ENCODE measurements at places on chromosomes 7 and 10. TPM values are rescaled to one million over a fixed set of nuclear protein-coding genes. Genes with fewer than 3 reads are reported as not detected.

ASB10 gene
- total RNA-seq: not detected

ADRA2A gene
- total RNA-seq: 7.7 TPM

DNA sequence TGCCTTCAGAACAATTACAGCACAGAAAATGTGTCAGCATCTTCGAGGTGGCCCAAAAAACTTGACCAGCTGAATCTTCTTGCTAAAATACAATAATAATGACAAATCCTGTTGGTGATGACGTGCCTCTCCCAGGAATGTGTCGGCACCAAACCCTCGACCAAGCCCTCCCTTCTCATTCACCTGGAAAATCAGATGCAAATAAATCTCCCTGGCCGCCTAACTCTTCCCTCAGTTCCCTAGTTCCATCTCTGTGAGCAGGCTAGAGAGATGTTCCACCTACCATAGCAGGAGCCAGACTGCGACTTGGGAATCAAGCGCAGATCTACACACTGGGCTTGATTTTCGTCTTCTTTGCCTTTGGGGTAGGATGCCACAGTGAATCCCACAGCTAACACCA lies 4.1 kb downstream of the PRSS1 start:
- DNase-seq: no peak

GRCh38 chr10:16381083-16381482 lies 55.7 kb upstream of the PTER start:
- no peak for DNase-seq

DNA sequence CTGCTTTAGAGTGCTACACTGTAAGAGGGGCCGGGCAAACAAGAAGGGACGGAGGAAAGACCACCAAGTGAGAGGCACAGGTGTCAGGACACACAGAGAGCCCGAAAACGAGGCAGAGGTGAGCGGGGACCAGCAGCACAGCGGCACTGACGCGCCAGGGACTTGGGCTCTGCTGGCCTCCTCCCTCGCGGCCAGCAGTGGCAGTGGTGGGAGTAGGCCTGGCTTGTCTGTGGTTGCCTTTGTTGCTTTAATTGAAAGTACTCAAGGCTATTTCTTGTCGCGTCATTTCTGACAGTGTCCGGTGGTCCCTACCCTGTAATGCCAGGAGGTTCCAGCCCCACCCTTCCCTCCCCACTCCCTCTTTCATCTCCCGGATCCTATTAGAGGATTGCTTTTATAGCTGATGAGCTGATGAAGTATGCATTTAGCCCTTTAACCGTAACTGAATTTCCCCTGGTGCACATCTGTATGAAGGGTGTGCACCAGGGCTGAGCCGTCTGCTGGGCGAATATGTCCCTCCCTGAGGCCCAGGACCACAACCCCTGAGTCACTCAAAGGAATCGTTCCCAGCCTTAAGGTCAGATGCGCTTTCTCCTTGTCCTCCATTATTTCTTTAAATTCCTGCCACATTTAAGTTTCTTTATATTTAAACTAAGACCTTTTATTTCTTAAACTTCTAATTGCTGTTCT lies 39.5 kb upstream of the FAM20C start:
- peak; percentile 72 for DNase-seq

RRP12 gene
- total RNA-seq: 16.7 TPM

DNA sequence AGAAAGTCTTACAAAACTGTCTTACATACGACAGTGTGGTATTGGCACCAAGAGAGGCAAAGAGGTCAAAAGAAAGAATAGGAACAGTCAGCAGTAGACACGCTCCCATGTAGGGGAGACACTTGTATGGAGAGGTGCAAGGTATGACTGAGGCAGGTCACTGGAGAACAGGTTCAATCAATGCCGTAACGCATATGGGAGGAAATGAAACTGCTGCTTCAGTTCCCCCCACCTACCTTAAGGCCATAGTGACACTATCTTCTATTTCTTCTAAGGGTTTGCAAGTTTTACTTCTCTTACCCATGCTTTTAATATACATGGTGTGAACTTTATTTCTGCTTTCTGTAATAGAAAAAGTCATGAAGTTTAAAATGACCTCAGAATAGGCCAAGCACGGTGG lies 5.5 kb upstream of the PITRM1 start:
- no peak for DNase-seq

DNA sequence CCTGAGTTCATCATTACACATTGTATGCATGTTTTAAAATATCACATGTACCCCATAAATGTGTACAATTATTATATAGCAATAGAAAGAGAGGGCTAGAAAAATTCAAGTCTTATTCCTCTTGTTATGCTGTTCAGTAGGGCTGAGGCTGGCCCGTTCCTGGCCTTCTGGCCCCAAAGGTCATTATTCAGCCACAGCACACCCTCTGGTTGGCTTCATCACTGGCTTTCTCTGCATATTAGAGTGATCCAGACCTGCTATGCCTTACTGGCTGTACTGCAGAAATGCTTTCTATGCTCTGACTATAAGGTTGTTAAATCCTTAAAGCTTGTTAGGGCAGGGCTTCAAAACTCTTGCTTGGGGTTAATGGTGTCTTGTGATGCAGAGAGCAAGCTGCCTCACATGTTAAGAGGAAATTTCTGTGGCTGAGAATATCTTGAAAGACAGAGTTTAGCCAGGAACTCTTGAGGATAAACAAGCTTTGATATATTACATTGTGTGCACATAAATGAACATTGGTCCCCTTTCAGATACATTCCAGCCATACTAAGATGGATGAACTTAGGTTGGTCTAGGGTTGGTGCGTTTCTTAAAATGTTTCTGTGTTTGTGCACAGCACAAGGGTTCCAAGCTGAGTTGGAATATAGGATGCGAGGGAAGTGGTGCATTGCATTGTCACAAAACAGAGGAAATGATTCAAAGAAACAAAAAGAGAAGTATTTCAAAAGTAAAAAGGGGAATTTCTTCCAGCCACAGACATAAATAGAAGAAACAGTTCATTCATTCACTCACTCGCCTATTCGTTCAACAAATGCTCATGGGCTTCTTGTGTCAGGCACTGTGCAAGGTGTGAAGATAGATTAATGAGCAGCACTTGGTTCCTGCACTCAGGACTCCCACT lies 61.6 kb upstream of the WDR11 start:
- DNase-seq: no peak

LLCFC1 gene
- not detected for total RNA-seq

DNA sequence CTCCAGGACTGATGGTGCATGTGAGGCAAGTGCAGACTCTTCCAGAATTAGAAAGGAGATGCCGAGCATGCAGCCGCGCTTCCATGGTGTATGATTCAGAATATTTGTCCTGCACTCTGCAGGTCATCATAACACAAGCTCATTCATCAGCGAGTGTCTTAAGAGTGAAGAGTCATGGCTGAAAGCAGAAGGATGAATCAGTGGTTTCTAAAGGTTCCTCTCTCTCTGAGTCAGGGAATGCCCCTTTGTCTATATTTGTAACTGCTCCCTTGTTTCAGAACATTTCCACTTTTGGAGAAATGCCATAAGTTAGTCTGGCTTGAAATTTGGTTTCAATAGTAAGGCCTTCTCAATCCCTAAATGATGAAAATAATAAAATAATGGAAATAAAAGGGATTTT lies 52.3 kb downstream of the HECW1 start:
- no peak for DNase-seq

- no peak for DNase-seq
Measured at GRCh38 chr7:151936207-151936606, 20.0 kb upstream of the GALNTL5 start.
